ENCODE measurements at places on chromosomes 16 and 17.
A peak's percentile ranks its signal among the peaks of the same experiment; 100 is the strongest.

GRCh38 chr17:72569148-72569946 lies 448.5 kb downstream of the SOX9 start:
- no peak for DNase-seq

DNA sequence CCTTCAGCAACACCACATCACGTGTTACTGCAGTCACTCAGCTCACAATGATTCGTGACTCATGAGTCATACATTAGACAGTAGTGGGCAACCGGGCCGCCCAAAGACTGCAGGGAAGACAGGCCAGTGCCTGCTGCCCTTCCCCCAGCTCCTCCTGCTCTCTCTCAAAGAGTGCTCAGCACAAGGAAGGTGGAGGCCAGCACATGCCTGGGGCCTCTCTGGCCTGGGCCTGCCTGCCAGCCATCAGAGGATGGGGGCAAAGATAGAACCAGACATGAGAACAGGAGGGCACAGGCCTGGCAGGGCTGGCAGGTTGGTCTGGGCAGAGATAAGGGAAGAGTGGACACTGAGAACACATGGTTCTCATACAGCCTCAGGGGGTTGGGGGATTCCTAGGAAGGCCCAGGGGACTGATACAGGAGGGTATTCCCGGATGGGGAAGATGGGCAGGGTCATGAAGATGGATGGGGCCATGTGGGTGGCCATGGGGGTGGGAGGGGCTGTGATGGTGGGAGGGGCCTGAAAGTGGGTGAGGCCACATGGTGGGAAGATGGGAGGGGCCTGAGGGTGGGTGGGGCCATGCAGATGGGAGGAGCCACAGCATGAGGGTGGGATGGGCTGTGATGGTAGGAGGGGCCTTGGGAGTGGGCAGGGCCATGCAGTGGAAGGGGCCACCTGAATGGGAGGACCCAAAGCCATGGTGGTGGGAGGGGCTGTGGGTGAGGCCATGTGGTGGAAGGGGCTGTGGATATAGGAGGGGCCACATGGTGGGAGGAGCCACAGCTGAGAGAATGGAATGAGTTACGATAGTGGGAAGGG lies 29.0 kb downstream of the KATNB1 start:
- DNase-seq, result peak; percentile 92

GRCh38 chr16:29154088-29154487 lies 169.2 kb downstream of the LAT start:
- no peak for DNase-seq

GRCh38 chr16:85056211-85056748 lies 28.7 kb downstream of the KIAA0513 start:
- DNase-seq, result no peak

DNA sequence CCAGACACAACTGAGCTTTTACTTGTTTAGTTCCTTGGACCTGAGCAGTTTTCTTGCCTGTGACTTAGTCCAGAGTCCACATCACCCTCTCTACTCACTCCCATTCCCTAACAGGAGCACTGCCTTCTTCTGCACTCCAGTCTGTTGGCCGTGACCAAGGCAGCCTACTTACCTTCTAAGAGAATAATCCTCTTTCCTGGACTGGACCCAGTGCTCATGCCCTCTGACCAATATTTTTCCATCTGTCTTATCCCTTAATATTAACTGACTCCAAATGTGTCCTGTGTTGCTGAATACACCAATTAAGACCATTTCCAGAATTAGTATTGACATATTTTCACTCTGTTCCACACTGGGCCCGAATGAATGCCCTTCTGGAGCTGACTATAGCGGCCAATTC lies 681.0 kb upstream of the KIF2B start:
- DNase-seq, result no peak

- no peak for DNase-seq
Measured at GRCh38 chr17:54947396-54947795, 21.1 kb downstream of the COX11 start.

GRCh38 chr17:61463316-61464129 lies 11.3 kb downstream of the TBX4 start:
- DNase-seq, result no peak

DNA sequence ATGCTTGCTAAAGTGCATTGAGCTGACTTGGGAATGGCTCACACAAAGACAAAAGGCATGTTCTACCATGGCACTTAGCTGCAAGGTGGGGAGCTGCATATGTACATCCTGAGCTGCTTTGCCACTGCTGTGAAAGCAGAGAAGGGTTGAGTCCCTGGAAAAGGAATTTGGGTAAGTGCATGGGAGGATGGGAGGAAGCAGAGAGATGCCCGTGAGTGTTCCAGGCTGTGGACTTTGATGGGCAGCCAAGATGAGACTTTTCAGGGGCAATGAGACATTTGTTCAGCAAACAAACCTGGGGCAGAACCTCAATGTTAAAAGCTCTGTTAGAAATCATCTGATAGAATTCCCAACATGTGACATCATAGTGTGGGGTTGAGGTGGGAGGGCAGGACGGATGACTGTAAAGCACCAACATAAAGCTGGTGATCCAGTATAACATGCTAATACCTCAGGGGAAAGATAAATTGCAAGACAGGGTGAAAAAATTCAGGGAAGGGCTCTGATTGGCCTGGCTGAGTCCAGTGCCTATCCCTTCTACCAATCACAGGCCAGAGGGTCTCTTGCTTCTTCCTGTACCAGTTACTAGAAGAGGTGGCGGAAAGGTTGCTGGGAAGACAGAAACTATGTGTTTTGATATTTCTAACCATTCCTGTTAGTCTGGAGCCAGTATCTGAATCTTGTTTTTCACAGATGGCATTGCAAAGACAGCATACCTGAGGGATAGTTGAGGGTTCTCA lies 163.2 kb downstream of the UTP18 start:
- no peak for DNase-seq

GRCh38 chr16:5015351-5015750 lies 18.4 kb downstream of the NAGPA start:
- DNase-seq, result no peak

GRCh38 chr17:37207103-37207502 lies 168.7 kb upstream of the C17orf78 start:
- no peak for DNase-seq

DNA sequence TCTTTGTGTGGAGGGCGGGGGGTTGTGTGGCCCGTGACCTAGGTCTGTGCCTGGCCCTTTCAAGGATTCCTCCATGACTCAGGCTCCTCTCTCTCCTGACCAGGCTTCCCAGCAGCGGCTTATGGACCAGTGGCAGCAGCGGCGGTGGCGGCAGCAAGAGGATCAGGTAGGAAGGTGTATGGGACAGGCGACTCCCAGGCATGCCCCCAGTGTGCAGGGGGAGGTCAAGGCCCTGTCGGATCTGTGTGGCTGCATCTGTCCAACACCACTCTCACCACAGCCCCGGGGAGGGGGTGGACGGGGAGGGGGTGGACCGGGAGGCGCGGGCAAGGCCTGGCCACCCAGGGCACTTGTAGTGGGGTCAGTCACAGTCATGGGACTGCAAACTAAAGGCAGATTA lies 93.1 kb downstream of the CCDC182 start:
- DNase-seq, result no peak

DNA sequence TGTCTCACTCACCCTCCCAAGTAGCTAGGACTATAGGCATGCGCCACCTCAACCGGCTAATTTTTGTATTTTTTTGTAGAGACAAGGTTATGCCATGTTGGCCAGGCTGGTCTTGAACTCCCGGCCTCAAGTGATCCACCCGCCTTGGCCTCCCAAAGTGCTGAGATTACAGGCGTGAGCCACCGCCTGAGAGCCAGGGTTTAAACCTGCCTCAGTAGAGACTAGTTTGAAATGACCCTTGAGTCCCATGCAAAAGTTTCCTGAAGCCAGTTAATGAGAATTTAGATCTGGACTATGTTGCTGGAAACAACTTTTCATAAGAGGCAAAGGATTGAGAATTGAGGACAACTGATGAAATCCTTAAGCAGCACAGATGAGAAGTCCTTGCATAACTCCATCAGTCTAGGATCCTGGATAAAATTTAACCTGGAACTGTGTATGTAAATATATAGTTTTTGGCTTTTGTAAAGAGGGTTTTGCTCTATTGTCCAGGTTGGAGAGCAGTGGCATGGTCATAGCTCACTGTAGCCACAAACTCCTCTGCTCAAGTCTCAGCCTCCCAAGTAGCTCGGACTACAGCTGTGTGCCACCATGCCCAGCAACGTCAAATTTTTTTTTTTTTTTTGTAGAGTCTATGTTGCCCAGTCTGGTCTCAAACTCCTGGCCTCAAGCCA lies 43.2 kb downstream of the CYB5B start:
- DNase-seq, result no peak

GRCh38 chr17:1605681-1606351 lies 22.8 kb downstream of the SLC43A2 start:
- no peak for DNase-seq

- DNase-seq, result peak; percentile 74
Measured at GRCh38 chr17:19977293-19978208, at the start of gene AKAP10. TSS of gene AKAP10 (minus strand) at chr17:19977828. CDS start at chr17:19977679, 149 bp downstream.

DNA sequence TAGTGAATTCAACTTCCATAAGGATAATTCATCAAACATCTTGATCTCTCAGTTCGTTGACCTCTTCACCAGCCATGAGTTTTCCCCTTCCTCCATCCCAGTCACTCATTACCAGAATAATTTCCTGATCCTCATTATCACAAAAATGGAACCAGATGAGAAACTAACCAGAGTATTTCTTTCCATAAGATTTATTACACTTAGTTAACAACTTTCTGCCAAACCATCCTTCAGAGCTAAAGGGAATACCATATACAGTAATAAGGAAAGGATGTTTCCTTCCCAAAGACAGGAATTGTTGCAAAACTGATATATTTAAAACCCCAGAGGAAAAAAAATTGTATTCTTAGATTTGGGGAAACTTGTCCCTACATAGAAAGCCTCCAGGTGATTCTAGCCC lies 8.6 kb downstream of the KRTAP29-1 start:
- DNase-seq, result no peak

DNA sequence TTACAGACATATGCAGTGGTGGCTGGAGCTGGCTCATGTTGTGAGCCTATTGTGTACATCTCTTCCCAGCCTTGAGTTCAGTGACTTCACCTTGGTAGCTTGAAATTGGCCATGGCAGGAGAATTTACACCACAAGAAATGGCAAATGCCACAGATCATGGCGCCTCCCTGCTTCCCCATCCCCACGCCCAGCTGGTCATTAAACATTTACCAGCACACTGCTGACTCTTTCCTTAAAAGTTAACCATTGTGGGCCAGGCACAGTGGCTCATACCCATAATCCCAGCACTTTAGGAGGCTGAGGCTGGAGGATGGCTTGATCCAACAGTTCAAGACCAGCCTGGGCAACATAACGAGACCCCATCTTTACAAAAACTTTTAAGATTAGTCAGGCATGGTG lies 22.6 kb upstream of the ITGB4 start:
- DNase-seq, result peak; percentile 46

GRCh38 chr17:693791-694638 lies 20.6 kb downstream of the VPS53 start:
- DNase-seq, result peak; percentile 94

DNA sequence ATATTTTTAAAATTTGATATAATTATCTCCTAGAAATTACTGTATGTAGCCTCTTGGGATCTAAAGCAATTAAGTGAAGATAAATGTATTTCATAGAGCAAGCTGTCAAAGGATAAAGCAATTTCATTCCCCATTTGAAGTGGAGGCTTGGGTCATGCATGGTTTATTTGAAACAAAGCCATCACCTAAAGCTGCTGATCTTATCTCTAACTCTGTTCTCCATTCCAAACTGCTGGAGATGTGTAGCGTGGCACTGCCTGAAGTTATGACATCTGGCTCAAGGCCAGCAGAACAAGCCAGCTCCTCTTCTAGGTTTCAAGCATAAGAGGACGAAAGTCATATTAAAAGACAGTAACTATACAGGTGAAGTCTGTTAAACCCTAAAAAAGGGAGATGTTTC lies 83.9 kb downstream of the HIC1 start:
- peak; percentile 47 for DNase-seq

GRCh38 chr17:75864448-75864871 lies 9.3 kb upstream of the WBP2 start:
- no peak for DNase-seq

DNA sequence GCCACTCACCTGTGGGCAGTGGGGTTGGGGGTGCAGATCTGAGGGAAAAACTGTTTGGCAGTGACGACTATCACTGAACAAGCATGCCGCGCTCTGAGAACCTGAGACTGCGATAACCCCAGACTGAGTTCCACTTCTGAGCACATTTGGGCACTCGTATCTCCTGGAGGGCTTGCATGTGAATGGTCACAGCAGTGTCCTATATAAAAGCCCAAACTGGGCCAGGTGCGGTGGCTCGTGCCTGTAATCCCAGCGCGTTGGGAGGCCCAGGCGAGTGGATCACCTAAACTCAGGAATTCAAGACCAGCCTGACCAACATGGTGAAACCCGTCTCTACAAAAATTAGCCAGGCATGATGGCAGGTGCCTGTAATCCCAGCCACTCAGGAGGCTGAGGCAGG lies 18.7 kb downstream of the ATP2C2 start:
- no peak for DNase-seq

GRCh38 chr17:12547831-12548230 lies 117.9 kb upstream of the MYOCD start:
- no peak for DNase-seq

- no peak for DNase-seq
Measured at GRCh38 chr16:1160773-1161348, 8.0 kb downstream of the CACNA1H start.

DNA sequence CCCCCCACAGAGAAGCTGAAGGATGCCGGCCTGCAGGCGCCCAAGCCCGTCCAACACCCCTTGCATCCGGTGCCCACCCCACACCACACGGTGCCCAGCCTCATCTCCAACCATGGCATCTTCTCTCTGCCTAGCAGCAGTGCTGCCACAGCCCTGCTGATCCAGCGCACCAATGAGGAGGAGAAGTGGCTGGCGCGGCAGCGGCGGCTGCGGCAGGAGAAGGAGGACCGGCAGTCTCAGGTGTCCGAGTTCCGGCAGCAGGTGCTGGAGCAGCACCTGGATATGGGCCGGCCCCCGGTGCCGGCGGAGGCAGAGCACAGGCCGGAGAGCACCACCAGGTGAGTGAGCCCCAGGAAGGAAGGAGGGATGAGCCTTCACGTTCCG lies 31.5 kb downstream of the GINS2 start:
- no peak for DNase-seq

- DNase-seq, result no peak
Measured at GRCh38 chr16:25628766-25629165, 63.0 kb upstream of the HS3ST4 start.

GRCh38 chr16:68365167-68365817 lies 54.5 kb downstream of the PRMT7 start:
- DNase-seq, result peak; percentile 21

DNA sequence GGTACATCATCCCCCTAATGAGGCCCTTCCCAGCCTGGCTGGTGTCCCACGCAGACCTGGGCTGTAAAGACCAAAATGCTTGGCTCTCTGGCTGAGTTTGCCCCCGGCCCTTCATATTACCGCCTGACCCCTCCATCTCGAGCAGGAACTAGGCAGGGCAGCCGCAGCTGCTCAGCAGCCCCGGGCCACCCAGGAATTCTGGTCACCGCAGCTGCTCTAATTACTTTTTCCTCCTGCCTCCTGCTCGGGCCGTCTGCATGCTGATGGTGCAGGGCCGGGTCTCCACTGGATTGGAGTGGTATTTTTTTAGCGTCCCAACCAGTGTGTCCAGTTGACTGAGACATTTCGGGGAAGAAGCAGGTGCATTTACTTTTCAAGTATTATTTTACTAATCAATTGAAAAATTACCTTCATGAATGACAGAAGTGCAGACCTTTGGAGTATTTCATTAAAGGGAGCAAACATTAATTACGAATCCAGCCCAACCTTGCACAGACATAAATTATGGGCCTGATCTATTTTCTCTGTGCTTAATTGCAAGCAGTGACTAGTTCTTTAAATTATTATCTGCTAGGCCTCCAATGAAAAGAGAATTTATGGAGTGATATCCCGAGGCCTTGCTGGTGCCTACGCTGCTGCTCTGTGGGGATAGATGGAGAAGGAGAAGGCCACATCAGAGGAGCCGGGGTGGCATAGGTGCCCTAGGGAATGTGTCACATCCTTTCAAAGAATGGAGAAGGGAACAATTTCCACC lies 176.2 kb downstream of the CYLD start:
- DNase-seq, result no peak
